Stimulated activated CD8-positive, alpha-beta memory T cell treated with anti-CD3 and anti-CD28 coated beads, Interleukin-7, amount 100 ng/mL, for 24 hours (primary cell): ENCODE measurements at places on chromosomes 5 and 9.
A peak's percentile ranks its signal among the peaks of the same experiment; 100 is the strongest.

DNA sequence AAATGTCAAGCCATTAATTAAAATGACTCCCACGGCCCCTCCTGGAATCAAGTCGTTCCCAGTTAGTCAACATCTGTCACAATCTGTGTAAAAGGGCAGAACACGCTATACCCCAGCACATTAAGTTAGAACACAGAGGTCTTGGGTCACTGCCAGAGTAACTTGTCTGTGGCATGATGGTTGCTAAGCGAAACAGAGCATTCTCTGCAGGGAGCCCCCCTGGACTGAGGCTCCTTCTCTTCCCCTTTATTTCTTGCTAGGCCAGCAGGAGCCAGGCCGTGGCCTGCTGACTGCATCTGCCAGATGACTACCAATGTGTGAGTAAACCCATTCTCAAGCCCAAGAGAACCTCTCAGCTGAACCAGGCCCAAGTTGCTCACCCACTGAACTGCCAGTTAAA, 51.9 kb upstream of the ZBED3 start:
- DNase-seq: no peak

DNA sequence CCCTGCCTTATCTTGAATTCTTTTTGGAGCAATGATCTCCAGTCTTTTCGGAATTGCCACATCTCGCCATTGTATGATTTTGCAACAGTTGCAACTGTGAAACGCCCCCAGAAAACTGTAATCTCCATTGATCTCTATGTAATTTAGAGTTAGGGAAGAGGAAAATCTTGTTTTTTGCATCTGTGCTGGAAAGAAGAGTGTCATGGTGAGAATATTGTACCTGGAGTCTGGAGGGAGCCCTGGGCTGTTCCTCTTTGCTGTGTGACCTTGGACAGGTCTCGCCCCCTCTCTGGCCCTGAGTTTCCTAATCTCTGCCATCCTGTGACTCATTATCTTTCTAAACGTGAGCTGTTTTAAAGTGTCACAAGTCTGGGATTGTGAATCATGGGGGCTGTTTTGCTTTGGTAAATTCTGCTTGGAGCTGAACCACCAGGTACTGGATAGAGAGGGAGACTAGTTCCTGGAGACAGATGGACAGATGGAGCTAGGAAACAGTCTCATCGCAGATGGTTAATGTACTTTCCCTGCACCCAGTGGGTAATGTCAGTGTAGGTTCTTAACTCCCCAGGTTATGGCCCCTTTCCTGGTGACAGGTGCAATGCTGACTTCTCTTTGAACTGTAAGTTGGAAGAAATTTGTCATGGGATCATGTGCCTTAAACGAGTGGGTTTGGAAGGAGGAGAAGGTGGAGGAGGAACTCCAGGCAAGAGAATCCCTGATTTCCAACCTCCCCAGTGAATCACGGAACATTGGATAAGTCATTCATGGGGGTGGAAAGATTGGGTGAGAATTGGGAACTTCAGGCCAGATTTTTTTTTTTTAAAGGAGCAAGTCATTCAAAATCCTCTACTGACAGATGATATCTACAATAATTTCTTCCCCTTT, 19.6 kb downstream of the PPARGC1B start:
- no peak for DNase-seq

DNA sequence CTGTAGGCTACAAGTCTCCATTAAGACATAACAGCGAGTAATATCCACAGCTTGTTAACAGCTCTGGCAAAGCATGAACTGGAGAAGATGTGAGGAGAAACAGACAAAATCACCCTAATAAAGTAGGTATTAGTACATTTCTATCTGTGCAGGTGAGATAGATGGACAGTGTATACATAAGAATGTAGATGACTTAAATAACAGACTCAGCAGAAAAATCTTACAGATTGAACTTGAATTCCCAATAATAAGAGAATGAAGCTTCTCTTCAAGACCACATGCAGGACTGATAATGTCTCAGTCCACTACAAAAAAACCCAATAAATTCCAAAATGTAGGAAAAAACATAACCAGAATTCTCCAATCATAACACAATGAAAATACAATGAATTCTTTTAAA, 153.0 kb downstream of the IRX2 start:
- DNase-seq: no peak

- no peak for DNase-seq
Observed at GRCh38 chr5:95713960-95714710, 17.0 kb upstream of the RHOBTB3 start.

GRCh38 chr9:105059252-105059651, 131.3 kb upstream of the ABCA1 start:
- DNase-seq: no peak

- no peak for DNase-seq
Observed at GRCh38 chr5:29367176-29367833, 1826.2 kb upstream of the CDH6 start.

- DNase-seq: no peak
Observed at GRCh38 chr9:137491735-137492432, 32.8 kb upstream of the NSMF start.

DNA sequence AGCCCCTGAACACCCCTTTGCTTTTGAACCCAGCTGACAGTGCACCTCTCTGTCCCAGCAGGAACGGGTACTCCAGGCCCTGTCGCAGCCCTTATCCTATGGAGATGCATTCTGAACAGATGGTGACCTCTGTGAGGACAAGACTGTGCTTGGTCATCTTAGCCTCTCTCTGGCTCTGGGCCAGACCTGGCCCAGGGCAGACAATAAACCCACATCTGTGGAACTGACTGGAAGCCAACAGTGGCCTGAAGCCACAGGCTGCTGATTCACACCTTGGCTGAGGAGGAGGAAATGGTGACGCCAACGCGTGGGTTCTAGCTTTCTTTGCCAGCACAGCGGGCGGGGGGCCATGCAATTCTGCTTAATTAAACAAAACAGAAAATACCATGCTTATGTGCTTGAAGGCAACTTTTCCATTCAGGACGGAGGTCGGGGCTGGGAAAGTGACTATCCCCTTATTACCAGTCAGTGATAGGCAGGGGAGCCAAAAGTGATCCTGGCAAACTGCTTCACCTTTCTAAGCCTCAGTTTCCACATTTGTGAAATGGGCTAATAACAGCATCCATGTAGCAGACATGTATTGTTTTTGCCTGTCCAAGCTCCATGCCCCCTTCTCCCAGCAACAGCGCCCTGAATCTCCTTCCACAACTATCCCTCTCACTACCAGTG, 10.8 kb downstream of the SH3PXD2B start:
- peak; percentile 30 for DNase-seq

DNA sequence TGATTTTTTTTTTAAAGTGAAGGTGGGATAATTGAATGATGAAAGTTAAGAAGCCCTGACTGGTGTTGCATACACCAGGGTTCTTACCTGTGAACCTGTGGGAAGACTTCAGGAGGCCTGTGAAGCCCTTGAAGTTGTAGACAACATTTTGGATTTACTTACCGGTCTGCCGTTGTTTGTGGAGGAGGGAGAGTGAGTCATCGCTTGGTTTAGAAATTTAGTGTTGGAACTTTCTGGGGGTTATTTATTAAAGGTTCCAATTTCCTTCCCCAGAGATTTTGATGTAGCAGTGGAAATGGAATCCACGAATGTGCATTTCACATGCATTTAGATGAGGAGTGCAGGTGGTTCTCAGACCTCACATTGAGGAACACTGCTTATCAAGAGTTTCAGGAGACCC, 49.6 kb downstream of the ARHGAP26 start:
- DNase-seq: no peak

DNA sequence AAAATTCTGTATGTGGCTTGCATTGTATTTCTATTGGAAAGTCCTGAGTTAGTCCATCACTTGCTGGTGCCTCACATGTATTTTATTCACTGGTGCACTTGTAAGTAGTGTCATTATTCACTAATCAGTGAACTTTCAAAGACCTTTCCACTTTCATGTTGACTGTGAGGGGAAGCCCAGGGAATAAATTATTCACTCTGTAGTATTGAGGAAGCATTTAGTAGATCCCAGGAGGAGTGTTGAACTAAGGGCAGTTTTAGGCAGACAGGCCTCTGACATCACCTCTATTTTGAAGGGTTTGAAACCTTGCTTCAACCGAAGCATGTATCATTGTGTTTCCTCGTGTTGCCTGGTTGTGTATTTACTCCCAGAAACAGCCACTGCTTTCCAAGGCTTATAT, 705.4 kb upstream of the RIOK2 start:
- no peak for DNase-seq

GRCh38 chr9:82745919-82746318, 317.0 kb downstream of the RASEF start:
- no peak for DNase-seq

DNA sequence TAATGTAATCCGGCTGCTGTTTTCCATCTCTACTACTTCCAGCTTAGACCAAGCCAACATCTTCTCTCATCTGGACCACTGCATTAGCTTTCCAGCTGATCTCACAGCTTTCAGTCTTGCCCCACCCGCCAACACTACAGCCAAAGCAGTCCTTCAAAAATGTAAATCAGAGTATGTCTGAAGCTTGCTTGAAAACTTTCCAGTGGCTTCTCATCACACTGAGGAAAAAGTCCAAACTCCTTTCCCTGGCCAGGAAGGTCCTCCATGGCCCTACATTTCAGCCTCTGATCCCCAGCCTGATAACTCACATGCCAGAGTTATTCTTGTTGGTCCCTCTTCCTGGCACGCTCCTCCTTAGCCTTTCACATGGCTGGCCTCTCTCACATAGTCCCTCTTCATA, 38.5 kb downstream of the TTC1 start:
- DNase-seq: no peak

DNA sequence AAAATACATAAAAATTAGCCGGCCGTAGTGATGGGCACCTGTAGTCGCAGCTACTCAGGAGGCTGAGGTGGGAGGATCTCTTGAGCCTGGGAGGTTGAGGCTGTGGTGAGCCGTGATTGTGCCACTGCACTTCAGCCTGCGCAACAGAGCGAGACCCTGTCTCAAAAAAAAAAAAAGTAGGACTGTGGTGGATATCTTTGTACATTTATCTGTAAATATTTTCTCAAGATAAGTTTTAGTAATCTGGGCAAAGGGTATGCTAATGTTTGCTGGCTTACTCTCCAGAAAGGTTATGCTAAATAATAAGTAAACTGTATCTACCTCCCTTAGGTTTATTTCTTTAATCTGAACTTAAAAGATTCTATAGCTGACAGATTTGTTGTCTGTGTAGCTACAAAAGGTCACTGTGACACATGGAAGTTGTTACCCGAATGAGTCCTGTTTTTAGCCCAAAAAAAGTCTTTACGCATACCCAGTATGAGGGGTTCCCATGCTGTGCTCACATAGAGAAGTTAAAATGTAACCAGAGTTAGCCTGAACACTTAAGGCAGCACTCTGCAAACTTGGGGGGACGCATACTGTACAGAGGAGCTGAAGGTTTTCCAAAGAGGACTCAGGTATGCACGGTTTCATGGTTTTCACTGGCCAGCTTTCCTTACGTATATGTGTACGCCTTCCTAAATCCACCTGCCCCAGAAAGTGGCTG, 206.3 kb downstream of the PBX3 start:
- DNase-seq: no peak

GRCh38 chr5:138033386-138033808, 518 bp upstream of the FAM13B start:
- no peak for DNase-seq

- no peak for DNase-seq
Observed at GRCh38 chr5:3105581-3105980, 354.1 kb upstream of the IRX2 start.
